ENCODE measurements at places on chromosomes 13 and 19.

DNA sequence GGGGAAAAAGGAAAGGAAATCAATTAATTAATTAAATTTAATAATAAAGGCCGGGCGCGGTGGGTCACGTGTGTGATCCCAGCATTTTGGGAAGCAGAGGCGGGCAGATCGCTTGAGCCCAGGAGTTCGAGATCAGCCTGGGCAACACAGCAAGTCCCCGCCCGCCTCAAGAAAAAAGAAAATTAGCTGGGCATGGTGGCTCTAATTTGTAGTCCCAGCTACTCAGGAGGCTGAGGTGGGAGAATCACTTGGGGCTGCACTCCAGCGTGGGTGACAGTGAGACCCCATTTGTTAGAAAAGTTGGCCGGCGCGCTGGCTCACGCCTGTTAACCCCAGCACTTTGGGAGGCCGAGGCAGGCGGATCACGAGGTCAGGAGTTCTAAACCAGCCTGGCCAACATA, 733 bp upstream of the CD320 start:
- DNase-seq: no peak

DNA sequence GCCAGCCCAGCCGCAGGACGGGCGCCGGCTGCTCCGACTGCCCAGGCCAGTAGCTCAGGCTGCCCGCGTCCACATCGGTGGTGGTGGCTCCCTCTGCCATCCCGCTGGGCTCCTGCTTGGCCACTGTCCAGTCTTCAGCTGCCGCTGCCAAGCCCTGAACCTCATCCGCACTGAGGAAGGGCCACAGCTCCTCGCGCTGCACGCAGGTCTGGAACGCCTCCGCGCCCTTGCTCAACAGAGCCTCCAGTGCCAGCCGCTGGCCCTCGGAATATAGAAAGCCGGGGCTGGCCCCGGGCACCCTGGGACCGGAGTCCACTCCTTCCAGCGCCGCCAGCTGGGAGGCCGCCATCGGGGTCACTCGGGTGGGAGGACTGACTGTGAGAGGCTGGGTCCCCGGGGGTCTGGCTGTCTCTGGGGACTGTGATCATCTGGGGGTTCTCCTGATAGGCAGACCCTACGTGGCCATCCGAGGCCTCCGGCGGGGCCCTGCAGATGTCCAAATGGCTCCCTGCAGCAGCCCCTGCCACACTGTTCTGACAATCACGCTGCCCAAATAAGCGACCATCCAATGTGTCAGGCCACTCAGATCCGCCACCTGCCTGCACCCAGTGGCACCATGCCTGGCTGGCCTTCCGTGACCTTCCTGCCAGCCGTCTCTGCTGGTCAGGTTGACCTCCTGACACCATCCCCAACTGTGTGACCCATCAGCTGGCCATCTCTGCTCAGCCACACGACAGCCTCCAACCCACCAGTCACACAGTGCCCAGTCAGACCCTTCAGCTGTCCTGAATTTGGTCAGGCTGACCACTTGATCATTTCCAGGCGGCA, 1.6 kb downstream of the FAM83E start:
- no peak for DNase-seq

DNA sequence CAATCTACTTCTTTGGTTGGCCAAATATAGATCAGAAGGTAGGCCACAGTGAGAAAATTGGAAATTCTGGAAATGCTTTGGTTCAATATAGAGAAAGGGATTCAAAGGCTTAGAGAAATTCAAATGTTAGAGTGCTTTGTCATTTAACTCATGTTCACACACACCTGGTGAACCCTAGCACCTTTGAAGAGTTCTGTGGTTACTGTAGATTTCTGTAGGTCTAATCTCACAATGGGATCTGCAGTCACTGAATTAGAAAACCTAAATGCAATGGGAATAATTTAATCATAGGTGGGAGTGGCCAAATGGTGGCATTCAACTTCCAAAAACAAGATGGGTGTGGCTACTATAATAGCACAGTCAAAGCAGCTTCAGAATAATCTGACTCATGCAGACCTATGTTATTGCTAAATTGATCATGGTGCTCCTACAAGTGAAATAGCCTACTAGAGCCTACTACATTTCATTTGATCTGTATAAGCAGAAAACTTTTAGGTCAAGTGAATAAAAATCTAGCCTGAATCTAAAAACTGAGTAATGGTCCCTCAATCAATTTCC, 1152.9 kb downstream of the PCDH9 start:
- no peak for DNase-seq

- no peak for DNase-seq
Observed at GRCh38 chr13:35791184-35791851, 314.8 kb upstream of the MAB21L1 start.

DNA sequence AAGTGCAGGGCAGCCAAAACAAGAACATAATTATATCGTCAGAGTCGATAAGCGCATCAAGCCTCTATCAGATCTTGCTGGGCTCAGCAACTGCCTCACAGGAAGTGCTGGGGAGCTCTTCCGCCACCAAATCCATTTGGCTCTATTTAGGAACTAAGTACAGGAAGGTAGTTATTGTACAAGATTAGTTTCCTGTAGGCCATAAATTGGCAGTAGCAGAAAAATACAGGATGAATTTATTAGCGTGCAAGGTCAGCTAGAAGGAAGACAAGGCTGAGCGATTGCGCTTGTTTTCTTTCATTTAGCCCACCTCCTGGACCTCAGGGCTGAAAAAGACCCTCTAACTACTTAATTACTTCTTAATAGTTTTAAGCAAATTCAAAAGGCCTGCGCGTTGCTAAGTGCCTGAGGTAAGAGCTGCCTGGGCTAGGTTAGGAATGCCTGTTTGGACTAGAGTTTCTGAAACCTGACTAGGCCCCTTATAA, 118.5 kb downstream of the IRS2 start:
- no peak for DNase-seq

DNA sequence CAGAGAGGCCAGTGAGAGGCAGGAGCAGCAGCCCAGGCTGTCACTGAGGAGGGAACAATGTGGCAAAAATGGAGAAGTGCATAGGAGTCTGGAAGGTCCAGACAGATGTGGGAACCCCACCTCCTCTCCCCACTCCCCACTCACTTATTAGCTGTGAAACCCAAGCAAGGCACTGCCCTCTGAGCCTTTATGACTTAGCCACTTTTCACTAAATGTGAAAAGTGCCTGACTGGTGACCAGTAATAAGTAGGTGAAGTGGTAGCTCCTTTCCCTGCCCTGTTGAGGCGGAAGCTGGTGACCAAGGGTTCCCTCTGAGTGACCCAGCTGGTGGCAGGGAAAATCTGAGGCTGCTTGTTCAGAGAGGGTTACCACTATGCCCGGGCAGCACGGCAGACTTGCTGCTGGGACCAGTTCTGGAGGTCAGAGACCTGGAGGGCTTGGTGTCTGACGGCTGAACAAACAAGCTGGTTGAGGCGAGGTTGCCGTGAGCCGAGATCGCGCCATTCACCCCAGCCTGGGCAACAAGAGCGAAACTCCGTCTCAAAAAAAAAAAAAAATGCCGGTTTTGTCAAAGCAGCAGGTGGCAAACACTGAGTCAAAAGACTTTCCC, 80.0 kb downstream of the ZNF429 start:
- no peak for DNase-seq

- peak; percentile 76 for DNase-seq
Observed at GRCh38 chr19:46515879-46516350, 20.2 kb upstream of the PNMA8B start.

GRCh38 chr13:50613356-50613831, 230.1 kb downstream of the DLEU7 start:
- DNase-seq: no peak

GRCh38 chr19:16191216-16191908, 6.2 kb downstream of the FAM32A start:
- DNase-seq: no peak

DNA sequence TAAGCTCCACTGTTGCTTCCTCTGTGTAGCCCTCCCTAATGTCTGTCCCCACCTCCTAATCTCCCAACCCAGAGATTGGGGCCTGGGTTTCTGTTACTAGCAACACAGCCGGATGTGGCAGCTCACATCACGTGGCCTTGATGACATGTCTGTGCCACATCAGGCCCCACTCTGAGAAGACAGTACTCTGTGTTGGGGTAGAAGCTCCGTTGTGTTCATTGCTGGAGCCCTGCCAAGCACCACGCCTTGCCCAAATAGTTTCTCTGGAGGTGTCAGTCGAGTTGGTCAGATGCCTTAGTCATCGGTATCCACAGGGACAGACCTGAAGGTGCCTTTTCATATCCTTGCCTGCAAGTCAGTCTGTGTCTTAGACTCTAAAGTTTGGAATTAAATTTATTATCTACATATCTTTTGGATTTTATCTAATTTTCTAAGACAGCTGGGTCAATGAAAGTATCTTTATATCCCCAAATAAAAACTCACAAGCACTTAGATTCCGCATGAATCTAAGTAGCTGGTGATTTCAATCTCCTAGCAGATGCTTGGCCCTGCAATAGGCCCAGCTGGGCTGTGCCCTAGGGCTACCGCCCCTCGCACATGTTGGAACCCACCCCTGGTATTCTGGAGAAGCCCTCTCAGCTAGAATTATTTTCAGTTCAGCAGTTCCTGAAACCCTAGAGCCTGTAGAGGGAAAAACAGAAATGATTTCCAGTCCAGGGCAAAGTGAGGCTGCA, 204.0 kb upstream of the TSHZ3 start:
- no peak for DNase-seq

DNA sequence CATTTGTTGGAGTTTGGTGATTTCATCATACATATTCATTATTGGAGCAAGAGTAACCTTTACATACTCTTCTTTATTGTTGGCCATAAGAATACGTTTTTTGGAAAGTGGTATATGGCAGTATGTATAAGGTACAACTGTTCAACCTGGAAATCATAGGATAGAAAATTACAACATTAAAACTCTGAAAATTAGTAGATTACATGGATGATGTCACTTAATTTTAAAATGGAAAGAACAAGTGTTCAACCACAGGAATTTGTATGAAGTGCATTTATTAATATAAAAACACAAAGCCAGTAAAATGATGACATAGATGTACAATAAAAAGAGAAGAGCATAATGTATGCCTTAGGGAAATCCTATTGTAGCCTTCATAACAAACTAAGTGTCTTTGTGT, 7.3 kb upstream of the ZNF155 start:
- DNase-seq: no peak

DNA sequence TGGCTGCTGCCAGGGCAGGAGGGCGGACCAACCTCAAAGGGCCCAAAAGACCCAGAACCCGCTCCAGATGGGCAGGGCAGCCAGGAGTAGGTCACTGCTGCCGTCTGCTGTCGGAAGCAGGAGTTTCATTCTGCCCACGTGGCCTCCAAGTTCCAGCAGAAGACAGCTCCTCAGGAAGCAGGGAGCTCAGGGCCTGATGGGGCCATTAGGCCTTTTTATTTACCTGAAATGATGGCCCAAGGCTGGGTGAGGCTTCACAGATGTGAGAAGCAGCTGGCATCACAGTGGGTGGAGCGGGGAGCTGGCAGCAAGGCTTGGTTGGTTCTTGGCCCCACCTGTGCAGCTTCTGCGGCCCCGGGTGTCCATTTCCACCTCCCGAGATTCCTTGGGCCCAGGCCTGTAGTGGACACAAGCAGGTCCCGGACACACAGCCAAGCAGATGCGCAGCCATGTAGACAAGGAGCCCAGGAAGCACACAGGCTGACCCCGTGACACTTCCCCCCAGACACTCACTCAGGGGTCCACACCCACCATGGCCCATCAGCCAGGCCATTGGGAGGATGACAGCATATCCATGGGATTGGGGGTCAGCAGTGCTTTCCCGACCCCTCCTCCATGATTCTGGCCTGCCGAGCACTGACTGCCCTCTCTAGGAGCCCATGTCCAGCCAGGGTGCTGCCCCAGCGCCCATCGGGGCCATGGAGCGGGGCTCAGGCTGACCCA, 26.4 kb downstream of the C13orf46 start:
- no peak for DNase-seq

GRCh38 chr19:41864374-41864773, 4.3 kb downstream of the RPS19 start:
- DNase-seq: no peak

GRCh38 chr13:47039106-47039505, 142.3 kb upstream of the HTR2A start:
- no peak for DNase-seq

DNA sequence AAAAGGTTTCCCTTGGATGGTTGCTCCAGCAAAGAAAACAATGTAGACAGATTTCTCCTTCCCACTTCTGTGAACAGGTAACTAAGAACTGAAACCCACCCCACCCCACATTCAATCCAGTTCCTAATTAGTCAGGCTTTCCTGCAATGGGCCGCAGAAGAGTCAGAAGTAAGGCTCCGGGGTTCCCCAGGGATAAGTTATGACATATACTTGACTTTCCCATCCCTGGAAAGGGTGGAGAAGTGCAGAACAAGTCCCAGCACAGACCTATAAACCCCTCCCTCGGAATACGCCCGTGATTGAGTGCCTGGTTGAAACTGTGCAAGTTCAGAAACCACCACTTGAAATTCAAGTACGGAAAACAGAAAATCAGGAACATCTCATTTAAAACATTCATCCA, 24.9 kb downstream of the RCBTB2 start:
- peak; percentile 49 for DNase-seq

GRCh38 chr13:84973661-84974060, 825.6 kb downstream of the SLITRK6 start:
- DNase-seq: no peak

DNA sequence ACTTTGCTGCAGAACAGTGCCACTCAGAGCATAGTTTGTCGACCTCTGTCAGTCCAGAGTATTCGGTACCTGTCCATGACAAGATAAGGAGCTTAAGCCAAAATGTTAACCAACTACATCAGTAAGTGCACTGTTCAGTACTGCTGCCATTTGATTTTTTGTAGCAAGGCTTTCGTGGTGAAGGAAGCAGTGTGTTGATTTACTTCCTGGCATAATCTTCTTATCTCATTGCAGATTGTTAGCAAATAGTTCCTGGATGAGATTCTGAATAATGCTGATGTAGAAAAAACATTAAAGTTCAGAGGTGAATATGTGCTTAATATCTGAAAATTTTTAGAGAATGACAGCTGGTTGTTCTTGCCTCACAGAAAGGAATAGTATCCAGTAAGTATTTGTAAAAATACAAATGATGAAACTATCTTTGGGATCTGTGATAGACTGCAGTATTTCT, 85.7 kb downstream of the LRRC63 start:
- peak; percentile 58 for DNase-seq

DNA sequence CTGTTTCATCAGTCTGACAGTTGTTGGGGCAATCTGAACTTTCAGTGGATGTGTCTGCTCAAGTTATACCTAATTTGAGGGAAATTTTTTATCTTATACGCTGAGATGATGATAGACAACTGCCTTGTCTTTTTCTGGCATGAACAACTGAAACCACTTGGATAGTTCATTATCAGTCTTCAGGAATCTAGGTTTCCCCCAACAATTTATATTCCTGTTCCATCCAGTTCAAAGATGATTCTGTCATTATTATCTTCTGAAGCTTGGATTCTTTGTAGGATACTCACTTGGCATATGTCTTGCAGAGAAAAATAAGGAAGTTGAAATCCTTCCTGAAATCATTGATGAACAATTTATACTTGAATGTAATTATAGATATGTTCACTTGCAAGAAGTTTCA, 193.7 kb downstream of the LMO7 start:
- no peak for DNase-seq

- peak; percentile 60 for DNase-seq
Observed at GRCh38 chr13:73715911-73716510, 418.2 kb downstream of the KLF12 start.

GRCh38 chr13:60268203-60268555, 104.5 kb upstream of the DIAPH3 start:
- DNase-seq: no peak
